ENCODE measurements at places on chromosomes 6 and 20.

DNA sequence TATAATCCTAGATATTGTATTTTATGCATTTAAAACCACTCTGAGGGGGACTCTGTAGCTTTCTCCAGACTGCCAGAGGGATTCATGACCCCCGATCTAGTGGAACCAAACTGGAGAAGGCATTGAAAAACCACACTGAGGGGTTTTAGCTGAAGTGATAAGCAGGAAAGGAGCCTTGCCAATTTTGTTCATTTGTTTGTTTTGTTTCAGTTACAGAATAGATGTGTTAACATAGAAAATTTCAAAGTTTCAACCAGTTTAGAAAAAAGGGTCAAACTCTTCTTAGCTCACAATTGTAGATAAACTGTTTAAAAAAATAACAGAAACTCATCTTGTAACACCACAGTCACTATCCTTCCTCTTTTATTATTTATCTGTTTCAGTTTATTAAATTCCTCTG lies 19.8 kb downstream of the TAB2 start:
- H3K27ac ChIP-seq, result no peak overlapping the region
- DNase-seq, result no peak
- no peaks in the 10 kb centered on the region for H3K4me1 ChIP-seq
- H3K27me3 ChIP-seq, result no peaks in the 10 kb centered on the region

DNA sequence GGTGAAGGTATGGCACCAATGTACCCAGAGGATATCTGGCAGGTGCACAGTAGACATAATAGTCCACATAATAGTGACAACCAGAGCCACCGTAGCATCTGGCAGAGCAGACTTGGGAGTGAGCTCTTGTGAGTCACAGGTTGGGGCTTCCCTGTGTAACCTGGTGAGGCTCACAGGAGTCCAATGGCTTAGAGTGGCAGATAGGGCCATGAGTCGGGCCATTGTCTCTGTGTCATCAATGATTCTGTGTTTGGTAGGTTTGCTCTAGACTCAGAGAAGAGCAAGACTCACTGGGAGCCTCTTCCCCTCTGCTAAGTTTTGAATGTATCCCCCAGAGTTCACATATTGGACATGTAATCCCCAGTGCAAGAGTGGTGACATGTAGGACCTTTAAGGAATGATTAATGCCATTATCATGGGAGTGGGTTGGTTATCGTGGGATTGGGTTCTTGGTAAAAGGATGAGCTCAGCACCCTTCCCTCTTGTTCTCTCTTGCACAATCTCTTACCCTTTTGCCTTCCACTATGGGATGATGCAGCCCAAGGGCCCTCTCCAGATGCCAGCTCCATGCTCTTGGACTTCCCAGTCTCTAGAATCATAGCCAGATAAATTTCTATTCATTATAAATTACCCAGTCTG lies 22.6 kb upstream of the SIRPA start:
- no peak overlapping the region for H3K27ac ChIP-seq
- H3K4me1 ChIP-seq, result no peaks in the 10 kb centered on the region
- H3K4me3 ChIP-seq, result no peak overlapping the region
- H3K27me3 ChIP-seq, result no peaks in the 10 kb centered on the region

- no peaks in the 10 kb centered on the region for H3K4me1 ChIP-seq
- no peaks in the 10 kb centered on the region for H3K27me3 ChIP-seq
- no peak overlapping the region for H3K27ac ChIP-seq
These were observed 17.1 kb downstream of the ISM1 start for GRCh38 chr20:13238001-13238653.

DNA sequence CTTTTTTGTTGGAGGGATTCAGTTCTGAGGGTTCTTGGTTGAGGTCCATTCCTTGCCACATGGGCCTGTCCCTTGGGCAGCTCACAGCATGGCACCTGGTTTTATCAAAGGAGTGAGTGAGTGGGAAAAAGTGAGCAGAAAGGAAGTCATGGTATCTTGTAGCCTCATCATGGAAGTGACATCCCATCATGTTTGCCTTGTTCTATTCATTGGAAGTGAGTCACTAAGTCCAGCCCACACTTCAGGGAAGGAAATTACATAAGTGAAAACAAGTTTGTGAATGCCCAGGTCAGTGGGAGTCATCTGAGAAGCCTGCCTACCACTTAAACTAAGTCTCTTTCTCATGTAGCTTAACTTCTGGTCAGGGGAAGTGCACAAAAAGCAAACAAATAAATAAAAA lies 32.8 kb upstream of the ZNFX1 start:
- H3K36me3 ChIP-seq, result no peaks in the 10 kb centered on the region
- no peak overlapping the region for H3K4me3 ChIP-seq
- no peak overlapping the region for H3K27ac ChIP-seq
- no peak for DNase-seq
- no peaks in the 10 kb centered on the region for H3K4me1 ChIP-seq

- no peaks in the 10 kb centered on the region for H3K27me3 ChIP-seq
- no peak overlapping the region for H3K4me3 ChIP-seq
- H3K27ac ChIP-seq, result no peak overlapping the region
- H3K36me3 ChIP-seq, result no peaks in the 10 kb centered on the region
- H3K4me1 ChIP-seq, result no peaks in the 10 kb centered on the region
These were observed 4.6 kb downstream of the SIRPG start for GRCh38 chr20:1652960-1653359.

DNA sequence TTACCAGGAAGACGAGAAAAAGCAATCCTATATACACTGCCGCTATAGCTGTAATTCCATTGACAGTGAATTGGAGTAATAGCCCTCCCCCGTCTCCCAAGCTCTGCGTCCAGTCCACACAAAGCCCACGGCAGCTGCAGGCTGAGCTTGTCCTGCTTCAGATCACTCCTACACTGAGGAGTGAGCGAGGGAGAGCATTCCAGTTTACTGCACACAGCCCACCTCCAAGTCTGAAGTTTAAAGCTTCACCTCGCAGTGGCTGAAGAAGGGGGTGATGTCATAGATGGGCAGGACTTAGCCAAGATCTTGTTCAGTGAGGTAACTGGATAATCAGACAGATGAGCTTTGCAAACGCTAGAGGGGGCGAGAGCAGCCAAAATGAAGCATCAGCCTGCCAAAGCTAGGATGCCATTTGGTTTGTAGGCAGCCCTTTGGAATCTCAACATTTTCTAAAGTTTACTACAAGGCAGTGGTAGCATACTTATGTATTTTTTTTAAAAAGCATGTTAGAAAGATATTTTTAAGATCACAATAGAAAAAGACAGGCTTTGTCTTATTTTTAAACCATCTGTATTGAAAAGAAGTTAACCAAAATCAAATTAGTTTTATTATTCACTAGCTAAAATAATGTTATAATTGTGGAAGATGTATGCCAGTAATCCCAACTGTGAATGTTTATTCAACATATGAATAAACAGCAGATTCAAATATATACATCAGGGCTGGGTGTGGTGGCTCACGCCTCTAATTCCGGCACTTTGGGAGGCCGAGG lies at the start of gene FLRT3:
FLRT3 (minus strand) TSS at position 213 of the 772 bp plus-strand sequence. CDS start 10,106 bp downstream, outside the sequence.
- no peaks in the 10 kb centered on the region for H3K36me3 ChIP-seq

GRCh38 chr20:38143238-38143645 lies 21.8 kb downstream of the TGM2 start:
- no peaks in the 10 kb centered on the region for H3K27me3 ChIP-seq
- H3K4me1 ChIP-seq, result no peaks in the 10 kb centered on the region
- no peak overlapping the region for H3K27ac ChIP-seq
- H3K36me3 ChIP-seq, result peaks cover 9% of the 10 kb centered on the region
- DNase-seq, result no peak

DNA sequence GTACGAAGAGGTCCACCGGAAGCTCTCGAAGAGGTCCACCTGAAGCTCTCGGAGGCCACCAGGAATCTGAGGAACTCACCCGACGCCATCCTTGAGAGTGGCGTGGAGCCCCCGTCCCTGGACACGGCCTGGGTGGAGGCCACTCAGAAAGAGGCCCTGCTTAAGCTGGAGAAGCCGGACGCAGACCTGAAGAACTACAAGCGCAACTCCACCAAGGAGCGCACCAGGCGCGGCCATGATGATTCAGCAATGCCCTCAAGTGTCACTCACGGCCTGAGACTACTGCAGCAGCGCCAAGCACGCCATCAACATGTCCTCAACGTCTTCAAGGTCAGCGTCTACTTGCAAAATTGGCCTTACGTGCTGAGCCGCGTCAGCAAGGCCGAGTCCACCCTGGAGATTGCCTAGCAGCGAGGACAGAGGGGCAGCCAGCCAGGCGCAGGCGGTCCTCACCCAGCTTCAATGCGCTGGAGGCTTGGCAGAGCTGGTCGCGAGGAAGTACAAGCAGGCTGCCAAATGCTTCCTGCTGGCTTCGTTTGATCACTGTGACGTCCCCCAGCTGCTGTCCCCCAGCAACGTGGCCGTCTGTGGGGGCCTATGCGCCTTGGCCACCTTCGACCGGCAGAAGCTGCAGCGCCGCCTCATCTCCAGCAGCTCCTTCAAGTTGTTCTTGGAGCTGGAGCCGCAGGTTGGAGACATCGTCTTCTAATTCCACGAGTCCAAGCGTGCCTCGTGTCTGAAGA lies 7.7 kb upstream of the GJA10 start:
- no peaks in the 10 kb centered on the region for H3K36me3 ChIP-seq
- no peaks in the 10 kb centered on the region for H3K27me3 ChIP-seq
- H3K4me1 ChIP-seq, result no peaks in the 10 kb centered on the region

DNA sequence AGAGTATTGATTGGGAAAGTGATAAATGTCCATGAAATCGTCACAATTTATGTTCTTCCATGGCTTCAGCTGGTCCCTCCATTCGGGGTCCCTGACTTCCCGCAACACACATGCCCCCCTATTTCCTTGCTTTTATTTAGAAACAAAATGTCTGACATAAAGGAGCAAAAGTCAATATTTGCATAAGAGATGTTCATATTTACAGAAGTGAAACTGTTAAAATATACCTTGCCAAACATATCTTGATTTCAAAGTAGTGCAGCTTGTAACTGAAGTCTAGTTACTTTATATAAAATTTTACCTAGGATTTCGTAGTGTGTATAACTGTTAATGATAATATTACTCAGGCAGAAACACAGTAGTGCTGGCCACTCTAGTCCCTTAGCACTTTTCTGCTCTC lies 548.9 kb upstream of the ADGRB3 start:
- no peak overlapping the region for H3K4me3 ChIP-seq
- no peaks in the 10 kb centered on the region for H3K36me3 ChIP-seq
- H3K4me1 ChIP-seq, result no peaks in the 10 kb centered on the region
- no peak for DNase-seq

- H3K4me3 ChIP-seq, result no peak overlapping the region
- no peak overlapping the region for H3K27ac ChIP-seq
- no peak for DNase-seq
- H3K27me3 ChIP-seq, result no peaks in the 10 kb centered on the region
These were observed 18.6 kb upstream of the TENT5A start for GRCh38 chr6:81771097-81771496.

GRCh38 chr6:9346923-9347322 lies 911.6 kb upstream of the SLC35B3 start:
- H3K27ac ChIP-seq, result no peak overlapping the region
- H3K27me3 ChIP-seq, result no peaks in the 10 kb centered on the region
- H3K4me3 ChIP-seq, result no peak overlapping the region
- DNase-seq, result no peak
- no peaks in the 10 kb centered on the region for H3K36me3 ChIP-seq
- no peaks in the 10 kb centered on the region for H3K4me1 ChIP-seq

- H3K27me3 ChIP-seq, result no peaks in the 10 kb centered on the region
- no peaks in the 10 kb centered on the region for H3K36me3 ChIP-seq
- peak; percentile 94 for DNase-seq
- no peak within 1 kb of the TSS for H3K27ac ChIP-seq
- H3K4me3 ChIP-seq, result no peak within 1 kb of the TSS
These were observed at the start of gene PSORS1C1 for GRCh38 chr6:31114541-31114878. TSS of gene PSORS1C1 (plus strand) at chr6:31114800. CDS start at chr6:31129633, 14,833 bp downstream.

GRCh38 chr20:38828514-38829295 lies 23.2 kb downstream of the PPP1R16B start:
- H3K4me3 ChIP-seq, result no peak overlapping the region
- H3K36me3 ChIP-seq, result no peaks in the 10 kb centered on the region
- H3K27me3 ChIP-seq, result no peaks in the 10 kb centered on the region
- no peak overlapping the region for H3K27ac ChIP-seq
- no peak for DNase-seq

GRCh38 chr20:61387954-61388348 lies 135.9 kb downstream of the CDH4 start:
- H3K4me1 ChIP-seq, result no peaks in the 10 kb centered on the region
- no peaks in the 10 kb centered on the region for H3K27me3 ChIP-seq
- H3K4me3 ChIP-seq, result no peak overlapping the region
- no peaks in the 10 kb centered on the region for H3K36me3 ChIP-seq
- no peak for DNase-seq
- no peak overlapping the region for H3K27ac ChIP-seq

DNA sequence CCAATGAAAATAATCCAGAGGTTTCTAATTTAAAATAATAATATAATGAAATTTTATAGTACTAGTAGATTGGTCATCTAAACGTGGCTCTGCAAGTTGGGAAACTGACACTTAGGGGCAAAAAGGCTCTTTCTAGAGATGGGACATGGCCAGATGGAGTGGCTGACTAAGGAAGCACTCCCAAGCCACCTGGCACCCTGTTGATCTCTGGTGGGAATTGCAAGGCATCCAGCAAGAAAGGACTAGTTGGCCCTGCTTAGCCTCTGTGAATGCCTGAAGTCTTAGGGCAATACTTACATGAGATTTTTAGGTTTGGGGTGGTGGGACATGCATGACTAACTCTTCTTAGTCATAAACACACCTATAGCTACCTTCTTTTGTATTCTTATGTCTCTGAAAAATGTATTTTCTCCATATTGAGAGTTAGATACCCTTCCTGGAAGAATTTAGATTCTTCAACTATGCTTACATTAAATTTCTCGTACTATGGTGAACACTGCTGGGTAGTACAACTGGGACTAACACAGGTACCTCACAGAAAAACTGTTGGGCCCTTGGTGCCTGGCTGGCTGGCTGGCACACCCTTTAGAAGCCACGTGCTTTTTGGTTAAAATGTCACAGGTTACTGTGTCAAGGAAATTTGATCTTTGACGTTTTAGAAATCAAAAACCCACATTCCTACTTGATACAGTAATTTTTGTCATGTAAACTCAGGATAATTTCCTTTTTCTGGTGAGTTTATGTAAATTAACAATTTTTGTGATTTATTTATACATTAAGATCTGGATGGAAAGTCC lies 25.0 kb upstream of the SH3BGRL2 start:
- no peaks in the 10 kb centered on the region for H3K36me3 ChIP-seq
- no peaks in the 10 kb centered on the region for H3K4me1 ChIP-seq
- H3K27ac ChIP-seq, result no peak overlapping the region
